ENCODE measurements at places on chromosomes 4 and X.

- DNase-seq = no peak
Observed at GRCh38 chrX:150683536-150684146, 9.6 kb upstream of the MTMR1 start.

DNA sequence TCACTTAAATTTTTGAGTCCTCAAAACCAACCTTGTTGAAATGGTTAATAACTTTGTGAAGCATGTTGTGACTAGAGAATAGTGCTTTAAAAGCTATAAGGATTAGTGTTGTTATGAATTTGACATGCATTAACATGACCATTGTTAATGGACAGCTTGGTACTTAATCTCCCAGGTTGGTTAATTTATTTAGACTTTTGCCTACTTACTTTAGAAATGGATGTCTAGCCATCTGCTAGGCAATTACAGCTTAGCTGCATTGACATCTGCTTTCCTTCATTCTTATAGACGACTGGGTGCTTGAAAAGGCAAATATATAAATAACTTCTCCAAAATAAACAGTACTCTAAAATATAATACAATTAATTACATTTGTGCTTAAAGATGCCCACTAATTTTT, 368.0 kb downstream of the CCSER1 start:
- no peak for DNase-seq

DNA sequence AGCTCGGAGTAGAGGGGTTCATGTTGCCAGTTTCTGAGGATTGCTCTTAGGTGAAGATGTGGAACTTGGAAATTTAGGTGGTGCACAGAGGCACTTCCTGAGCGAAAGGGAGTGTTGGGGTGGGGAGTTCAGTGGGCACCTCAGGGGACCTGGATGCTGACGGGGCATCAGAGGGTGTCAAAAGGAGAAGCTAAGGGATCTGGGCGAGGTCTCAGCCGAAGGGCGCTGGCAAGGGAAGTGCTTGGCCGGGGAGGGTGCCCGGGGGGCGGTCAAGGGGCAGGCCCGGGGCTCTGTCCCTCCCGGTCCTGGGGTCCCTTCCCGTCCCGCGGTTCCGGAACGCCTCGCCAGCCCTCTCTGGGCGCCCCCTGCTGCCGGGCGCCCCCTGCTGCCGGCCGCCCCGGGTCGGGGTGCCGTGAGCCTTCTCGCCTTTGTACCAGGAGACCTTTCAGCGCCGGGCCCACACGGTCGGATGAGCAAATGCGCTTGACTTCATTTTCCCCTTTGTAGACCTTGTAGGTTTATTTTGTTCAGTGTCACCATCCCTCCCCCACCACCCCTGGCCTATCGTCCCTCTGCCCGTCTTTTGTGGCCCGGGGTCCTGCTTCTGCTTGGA, 3.0 kb upstream of the PHOX2B start:
- DNase-seq = no peak

GRCh38 chr4:173264245-173264644, 69.9 kb downstream of the HMGB2 start:
- no peak for DNase-seq

DNA sequence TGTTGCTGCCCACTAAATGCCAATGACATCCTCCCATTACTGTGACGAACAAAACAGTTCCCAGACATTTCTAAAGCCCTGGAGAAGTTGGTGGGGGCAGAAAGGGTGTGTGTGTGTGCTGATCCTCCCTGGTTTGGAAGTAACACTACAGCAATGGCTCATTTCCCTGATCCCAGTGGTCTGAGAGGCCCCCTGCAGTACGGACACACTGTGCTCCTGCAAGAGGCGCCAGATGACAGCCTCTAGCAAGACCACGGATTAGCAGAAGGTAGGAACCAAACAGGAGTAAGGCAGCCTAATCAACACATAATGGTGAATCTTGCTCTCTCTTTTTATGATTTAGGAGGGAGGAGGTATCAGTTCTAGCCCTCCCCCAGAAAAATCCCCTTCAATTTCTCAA, 49.6 kb downstream of the CHRDL1 start:
- DNase-seq = no peak

DNA sequence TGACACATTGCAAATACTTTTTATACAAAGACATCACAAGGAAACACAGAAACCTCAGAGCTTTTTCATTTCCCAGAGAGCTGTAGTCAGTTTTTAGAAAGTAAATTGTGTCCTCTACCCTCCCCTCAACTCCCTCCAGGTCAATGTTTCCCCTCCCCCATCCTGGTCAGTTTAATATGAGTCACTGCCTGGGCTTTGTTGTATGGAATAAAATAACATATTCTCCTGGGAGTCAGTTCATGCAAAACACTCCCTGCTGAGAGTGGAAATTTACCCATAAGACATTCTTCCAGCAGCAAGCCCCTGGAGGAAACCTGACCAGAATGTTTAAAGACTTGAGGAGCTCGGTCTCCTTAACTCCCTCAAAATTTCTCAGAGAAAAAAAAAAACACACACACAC, 270.1 kb upstream of the LDB2 start:
- no peak for DNase-seq

DNA sequence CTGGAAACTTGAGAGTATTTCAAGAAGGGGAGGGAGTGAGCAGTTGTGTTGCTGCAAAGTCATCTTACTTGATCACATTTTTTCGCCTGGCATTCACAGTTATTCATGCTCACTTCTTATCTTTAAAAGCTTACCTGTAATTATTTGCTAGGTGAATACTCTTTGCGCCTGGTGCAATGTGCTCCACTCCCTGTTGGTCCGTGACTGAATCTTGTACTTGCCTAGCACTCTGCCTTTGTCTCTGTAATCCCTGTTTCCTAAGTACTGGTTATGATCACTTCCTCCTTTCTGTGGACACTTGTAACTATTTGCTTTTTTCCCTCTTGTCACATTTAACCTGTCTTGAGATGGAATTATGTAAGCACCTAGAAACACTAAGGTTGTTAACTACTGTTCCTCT, 5.8 kb downstream of the BMP2K start:
- DNase-seq = no peak

GRCh38 chr4:31458813-31459212, 738.6 kb downstream of the PCDH7 start:
- DNase-seq = no peak

DNA sequence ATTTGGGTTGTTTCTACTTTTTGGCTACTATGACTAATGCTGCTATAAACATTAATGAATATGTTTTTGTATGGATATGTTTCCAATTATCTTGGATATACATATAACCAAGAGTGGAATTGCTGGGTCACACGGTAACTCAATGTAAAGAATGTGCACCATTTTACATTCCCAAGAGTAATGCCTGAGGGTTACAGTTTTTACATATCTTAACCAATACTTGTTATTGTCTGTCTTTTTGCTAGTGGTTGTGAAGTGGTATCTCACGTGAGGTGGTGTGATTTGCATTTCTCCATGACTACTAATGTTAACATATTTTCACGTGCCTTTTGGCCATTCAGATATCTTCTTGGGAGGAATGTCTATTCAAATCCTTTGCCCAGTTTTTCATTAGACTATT, 200.3 kb upstream of the MAB21L2 start:
- DNase-seq = peak; percentile 62

Data from fibroblast of skin of left quadriceps (primary cell).